ENCODE measurements at places on chromosomes 13 and 19. TPM values are rescaled to one million over a fixed set of nuclear protein-coding genes. Genes with fewer than 3 reads are reported as not detected.

PTPRH gene
- not detected for polyA plus RNA-seq

ZNF682 gene
- polyA plus RNA-seq = not detected

MADCAM1 gene
- polyA plus RNA-seq = not detected

DNA sequence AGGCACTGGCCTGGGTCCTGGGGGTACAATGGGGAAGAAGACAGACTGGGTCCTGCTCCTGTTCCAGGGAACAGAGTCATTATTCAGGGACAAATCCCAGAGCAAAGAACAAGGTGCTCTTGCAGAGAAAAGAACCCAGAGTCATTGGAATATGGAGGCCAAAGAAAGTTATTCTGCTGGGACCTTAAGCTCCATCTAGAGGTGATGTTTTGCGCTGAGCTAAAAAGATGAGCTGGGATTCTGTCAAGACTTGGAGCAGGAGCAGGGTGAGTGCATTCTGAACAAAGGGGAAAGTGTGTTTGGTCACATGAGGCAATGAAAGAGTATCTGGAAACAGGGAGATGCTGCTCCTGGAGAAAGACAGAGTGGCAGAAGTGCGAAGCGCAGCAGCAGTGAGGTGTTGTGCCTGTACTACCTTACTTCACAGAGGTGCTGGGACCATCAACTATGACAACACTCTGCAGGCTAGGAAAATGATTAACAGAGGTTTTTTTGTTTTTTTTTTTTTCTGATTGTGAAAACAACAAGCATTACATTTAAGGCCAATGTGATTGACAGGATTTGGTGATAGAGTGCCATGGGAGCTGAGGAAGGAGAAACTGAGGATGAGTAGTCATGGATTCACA lies 95.3 kb upstream of the TNFSF11 start:
- H3K27me3 ChIP-seq = no peaks in the 10 kb centered on the region
- no peaks in the 10 kb centered on the region for H3K36me3 ChIP-seq
- H3K27ac ChIP-seq = no peak overlapping the region
- no peaks in the 10 kb centered on the region for H3K4me1 ChIP-seq
- no peak overlapping the region for H3K4me3 ChIP-seq

DNA sequence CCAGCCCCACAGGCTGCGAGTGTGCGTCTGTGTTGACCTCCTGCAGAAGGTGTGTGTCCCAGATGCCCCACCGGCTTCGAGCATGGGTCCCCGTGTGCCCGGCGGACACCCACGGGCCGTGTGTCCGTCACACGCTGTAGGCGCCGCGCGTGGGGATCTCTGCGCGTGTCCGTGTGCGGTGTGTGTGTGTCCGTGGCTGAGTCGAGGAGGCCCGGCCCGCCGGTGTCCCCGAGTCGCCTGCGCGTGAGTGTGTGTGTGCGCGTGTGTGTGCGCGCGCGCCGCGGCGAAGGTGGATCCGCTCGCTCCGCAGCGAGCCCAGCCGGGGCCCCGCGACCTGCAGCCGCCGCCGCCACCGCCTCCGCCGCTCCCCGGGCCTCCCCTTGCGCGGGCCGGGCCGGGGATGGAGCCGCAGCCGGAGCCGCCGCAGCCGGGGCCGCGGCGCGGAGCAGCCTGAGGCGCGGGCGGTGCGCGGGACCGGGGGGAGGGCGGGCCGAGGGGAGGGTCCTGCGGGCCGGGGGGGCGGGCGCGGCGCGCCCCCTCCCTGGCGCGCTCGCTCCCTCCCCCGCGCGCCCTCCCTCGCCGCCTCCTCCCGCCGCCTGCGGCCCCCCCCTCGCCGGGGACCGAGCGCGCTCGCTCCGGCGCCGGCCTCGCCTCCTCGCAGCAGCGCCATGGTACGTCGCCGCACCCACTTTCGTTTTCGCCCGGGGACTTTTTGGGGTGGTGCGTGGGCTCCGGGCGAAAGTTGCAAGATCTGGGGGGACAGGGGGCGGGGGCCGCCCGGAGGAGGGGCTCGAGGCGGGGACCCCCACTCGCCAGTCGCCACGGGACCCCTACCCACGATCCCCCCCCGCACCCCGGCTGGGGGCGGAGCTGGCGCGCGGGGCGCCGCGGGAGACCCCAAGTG lies 7.1 kb upstream of the NFIC start:
- H3K4me3 ChIP-seq = peak overlapping the region; percentile 81
- H3K36me3 ChIP-seq = no peaks in the 10 kb centered on the region
- peak overlapping the region; percentile 76 for H3K27ac ChIP-seq
- H3K4me1 ChIP-seq = peaks cover 34% of the 10 kb centered on the region

DNA sequence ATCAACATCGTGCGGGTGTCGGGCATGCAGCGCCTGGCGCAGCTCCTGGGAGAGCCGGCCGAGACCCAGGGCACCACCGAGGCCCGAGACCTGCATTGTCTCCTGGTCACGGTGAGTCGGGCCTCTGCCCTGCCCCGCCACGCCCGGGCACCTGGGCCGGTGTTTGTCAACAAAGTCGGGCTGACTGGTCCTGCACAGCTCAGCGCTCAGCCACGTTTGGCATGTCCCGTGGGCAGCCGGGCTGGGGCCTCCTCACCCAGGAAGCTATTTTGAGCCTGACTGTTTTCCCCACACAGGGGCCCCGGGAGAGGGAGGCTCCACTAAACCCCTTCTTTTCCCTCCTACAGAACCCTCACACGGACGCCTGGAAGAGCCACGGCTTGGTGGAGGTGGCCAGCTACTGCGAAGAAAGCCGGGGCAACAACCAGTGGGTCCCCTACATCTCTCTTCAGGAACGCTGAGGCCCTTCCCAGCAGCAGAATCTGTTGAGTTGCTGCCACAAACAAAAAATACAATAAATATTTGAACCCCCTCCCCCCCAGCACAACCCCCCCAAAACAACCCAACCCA lies 1.3 kb downstream of the GADD45B start:
- H3K27ac ChIP-seq = peak overlapping the region; percentile 94
- H3K36me3 ChIP-seq = no peaks in the 10 kb centered on the region
- peaks cover 36% of the 10 kb centered on the region for H3K4me1 ChIP-seq
- DNase-seq = no peak
- peaks cover 30% of the 10 kb centered on the region for H3K27me3 ChIP-seq

- no peak overlapping the region for H3K4me3 ChIP-seq
- no peaks in the 10 kb centered on the region for H3K4me1 ChIP-seq
- DNase-seq = no peak
- peaks cover 18% of the 10 kb centered on the region for H3K36me3 ChIP-seq
These were observed 93.4 kb downstream of the ABCC4 start for GRCh38 chr13:95207769-95208366.

GRCh38 chr13:111554539-111555267 lies 234.3 kb downstream of the TEX29 start:
- H3K4me3 ChIP-seq = no peak overlapping the region
- peaks cover 29% of the 10 kb centered on the region for H3K4me1 ChIP-seq
- peaks cover 5% of the 10 kb centered on the region for H3K27me3 ChIP-seq
- no peak for DNase-seq

GRCh38 chr13:40445557-40445990 lies 220.9 kb downstream of the FOXO1 start:
- no peak for DNase-seq
- no peak overlapping the region for H3K4me3 ChIP-seq
- H3K4me1 ChIP-seq = no peaks in the 10 kb centered on the region

DNA sequence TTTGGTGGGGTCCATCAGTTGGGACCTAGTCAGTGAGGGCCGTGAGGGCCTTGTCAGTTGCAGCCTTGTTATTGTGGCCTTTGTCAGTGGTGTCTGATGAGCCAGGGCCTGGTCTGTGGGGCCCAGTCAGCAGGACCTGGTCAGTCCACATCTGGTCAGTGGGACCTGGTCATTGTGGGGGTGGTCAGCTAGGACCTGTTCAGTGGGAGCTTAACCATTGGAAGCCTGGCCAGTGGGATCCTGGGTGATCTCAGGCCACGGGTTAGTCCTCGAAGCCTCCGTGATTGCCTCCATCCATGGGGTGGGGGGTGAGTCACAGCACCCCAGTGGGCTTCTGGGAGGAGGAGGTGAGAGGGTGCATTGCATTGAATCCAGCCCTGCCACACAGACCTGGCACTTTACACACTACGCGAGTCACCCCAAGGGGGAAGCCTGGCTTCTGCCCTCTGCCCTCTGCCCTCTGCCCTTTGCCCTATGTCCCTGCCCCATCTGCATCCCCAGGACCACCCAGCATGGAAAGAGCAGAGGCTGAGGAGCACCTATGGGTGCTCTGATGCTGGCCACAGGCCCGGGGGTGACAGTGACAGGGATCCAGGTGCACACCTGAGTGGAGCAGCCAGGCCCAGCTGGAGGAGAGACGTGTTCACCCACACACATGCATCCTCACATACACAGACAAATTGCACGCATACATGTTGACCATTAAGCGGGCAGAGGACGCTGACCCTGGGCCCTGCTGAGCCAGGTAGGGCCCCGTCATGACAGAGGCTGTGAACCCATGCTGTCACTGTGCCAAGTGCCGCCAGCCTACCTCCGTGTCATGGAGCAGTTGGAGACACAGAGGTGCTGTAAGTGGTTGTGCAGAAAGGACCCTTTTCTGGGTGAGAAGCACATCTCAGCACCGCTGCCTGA lies 59.8 kb upstream of the TPM4 start:
- H3K4me3 ChIP-seq = no peak overlapping the region
- no peaks in the 10 kb centered on the region for H3K27me3 ChIP-seq
- peak overlapping the region; percentile 27 for H3K27ac ChIP-seq
- no peaks in the 10 kb centered on the region for H3K4me1 ChIP-seq
- no peak for DNase-seq
- H3K36me3 ChIP-seq = no peaks in the 10 kb centered on the region

DNA sequence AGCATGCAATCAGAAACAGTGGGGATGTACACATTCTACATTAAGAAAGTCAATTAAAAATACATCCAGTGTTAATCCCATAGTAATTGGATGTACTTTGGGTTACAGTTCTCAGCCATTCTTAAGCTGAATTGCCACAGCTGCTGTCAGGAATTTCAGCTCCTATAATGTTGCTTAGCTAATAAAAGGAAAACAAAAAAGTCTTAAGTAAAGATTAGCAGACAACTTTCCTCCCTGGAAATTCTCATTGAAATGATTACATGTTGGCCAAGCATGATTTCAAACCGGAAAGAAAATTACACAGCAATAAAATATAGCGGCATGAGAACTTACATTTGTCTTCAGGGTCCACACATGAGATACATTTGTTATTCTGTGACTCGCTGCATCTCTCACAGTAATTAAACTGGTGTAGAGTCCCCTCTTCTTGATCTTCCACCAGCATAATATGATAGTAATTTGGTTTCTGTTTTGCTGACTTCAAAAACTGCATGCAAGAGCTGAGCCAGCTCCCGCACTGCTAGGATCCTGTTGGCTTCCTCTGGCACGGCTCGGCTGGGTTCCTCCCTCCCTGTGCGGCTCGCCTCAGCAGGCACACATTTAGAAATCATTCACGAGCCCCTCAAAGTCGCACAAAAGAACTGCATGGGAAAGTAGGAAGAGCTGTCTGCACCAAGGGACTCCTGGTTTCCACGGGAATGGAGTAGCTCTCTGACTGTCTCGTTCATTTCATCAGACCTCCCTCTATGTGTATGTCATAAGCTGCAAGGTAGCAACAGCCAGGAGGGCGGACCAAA lies at the start of gene HTR2A:
HTR2A (minus strand) TSS at position 713 of the 797 bp plus-strand sequence. CDS start 1,147 bp downstream, outside the sequence.
- no peak within 1 kb of the TSS for H3K27ac ChIP-seq
- peaks cover 16% of the 10 kb centered on the region for H3K4me1 ChIP-seq
- DNase-seq = no peak
- H3K4me3 ChIP-seq = peak within 1 kb of the TSS; percentile 56
- no peaks in the 10 kb centered on the region for H3K36me3 ChIP-seq
- H3K27me3 ChIP-seq = peaks cover 17% of the 10 kb centered on the region

DNA sequence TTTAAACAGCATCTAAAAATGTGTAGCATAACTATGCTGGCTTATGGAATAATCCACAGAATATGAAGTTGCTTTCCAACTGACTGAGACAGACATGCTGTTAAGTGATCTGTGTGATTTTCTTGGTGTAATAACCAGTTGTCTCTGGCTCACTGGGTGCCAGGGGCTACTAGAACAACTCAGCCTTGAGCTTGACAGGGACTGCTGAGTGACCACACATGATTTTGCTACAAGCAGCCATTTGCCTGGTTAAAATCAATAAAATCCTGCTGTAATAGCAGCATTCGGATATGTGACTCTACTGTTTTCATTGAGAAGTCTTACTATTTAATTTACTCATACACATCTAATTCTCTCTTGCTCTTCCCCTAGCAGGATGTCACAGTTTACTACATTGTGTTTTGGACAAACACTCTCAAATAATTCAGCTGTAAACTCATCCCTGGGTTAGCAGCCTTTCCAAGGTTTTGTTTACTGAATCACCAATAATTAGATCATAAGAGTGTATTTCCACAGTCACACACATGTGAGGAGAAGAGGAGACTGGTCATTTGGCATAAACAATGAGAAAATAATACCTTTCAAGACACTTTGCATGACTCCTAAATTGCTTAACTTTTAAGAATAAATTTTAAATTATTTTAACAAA lies 426.2 kb downstream of the PCDH9 start:
- no peaks in the 10 kb centered on the region for H3K27me3 ChIP-seq
- H3K36me3 ChIP-seq = no peaks in the 10 kb centered on the region
- no peaks in the 10 kb centered on the region for H3K4me1 ChIP-seq
- H3K4me3 ChIP-seq = no peak overlapping the region

DNA sequence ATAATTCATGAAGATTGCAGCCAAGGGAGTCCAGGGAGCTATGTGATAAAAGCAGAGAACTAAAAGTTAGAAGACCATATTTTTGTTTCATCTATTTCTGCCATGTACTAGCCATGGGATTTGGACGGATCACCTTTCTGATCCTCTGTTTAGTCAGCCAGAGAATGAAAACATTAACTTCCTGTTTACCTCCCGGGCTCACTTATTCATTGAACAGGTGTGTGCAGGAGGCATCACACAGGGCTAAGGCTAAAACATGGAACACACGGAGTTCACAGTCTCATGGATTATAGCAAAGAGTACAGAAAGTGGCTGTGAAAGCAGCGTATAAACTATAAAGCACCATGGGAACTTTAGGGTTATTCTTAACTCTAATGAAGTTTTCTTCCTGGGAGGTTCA lies 96.8 kb downstream of the GPR12 start:
- no peak overlapping the region for H3K27ac ChIP-seq
- no peak overlapping the region for H3K4me3 ChIP-seq
- peaks cover 5% of the 10 kb centered on the region for H3K27me3 ChIP-seq
- H3K36me3 ChIP-seq = no peaks in the 10 kb centered on the region
- DNase-seq = no peak

GRCh38 chr19:46739290-46739771 lies 6.5 kb upstream of the FKRP start:
- H3K4me1 ChIP-seq = peaks cover 34% of the 10 kb centered on the region
- no peak overlapping the region for H3K27ac ChIP-seq
- H3K27me3 ChIP-seq = no peaks in the 10 kb centered on the region
- H3K4me3 ChIP-seq = no peak overlapping the region
- peaks cover 1% of the 10 kb centered on the region for H3K36me3 ChIP-seq

DNA sequence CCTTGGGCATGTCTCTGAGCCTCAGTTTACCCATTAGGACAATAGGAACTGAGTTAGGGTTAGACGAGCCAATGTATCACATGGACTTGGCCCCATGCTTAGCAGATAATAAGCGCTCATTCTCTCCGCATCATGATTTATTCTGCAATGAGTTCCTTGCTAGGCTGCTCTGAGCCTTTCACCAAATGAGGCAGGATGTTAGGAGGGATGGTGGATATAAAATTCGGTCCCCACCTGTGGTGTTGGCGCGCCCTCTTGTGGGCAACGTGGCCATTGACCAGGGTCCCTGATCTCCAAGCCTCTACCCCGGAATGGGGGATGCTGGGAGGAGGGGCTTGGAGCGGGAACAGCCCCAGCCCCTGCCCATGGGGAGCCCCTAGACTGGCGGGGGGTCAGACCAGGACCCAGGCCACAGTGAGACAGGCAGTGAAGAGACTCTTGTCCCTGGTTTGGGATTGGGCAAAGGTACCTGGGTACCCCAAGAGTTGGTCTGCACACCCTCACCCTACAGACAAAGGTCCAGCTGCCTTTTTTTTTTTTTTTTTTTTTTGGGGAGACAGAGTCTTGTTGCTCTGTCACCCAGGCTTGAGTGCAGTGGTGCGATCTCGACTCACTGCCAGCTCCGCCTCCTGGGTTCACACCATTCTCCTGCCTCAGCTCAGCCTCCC lies 43.9 kb downstream of the CERS4 start:
- no peak overlapping the region for H3K4me3 ChIP-seq
- H3K27me3 ChIP-seq = no peaks in the 10 kb centered on the region
- H3K27ac ChIP-seq = no peak overlapping the region
- DNase-seq = peak; percentile 82
- H3K4me1 ChIP-seq = peaks cover 6% of the 10 kb centered on the region
